ENCODE measurements at places on chromosomes 1 and 21. TPM values are rescaled to one million over a fixed set of nuclear protein-coding genes. Genes with fewer than 3 reads are reported as not detected.

GJA9 gene
- not detected for total RNA-seq

DNA sequence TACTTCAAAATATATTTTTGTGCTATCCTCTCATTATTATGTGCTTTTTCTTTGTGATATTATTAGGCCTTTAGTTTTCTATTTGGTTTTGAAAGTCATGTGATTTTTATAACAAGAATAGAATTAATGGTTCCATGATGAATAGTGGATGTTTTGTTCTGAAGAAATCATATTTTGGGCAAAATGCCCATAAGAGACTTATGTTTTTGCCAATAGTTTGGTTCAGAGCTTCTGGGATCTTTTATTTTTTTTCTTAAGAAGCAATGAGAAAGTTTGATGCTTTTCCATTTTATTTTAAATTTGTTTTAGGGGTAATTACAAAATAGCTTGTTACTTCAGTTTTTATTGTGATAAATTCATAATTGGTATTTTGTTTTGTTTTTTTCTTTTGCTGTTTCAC is 49.8 kb downstream of the LYPLAL1 start:
- DNase-seq, result no peak

GRCh38 chr1:182761396-182762395 is 27.9 kb upstream of the NPL start:
- DNase-seq, result no peak

EDN2 gene
- total RNA-seq, result not detected

DNA sequence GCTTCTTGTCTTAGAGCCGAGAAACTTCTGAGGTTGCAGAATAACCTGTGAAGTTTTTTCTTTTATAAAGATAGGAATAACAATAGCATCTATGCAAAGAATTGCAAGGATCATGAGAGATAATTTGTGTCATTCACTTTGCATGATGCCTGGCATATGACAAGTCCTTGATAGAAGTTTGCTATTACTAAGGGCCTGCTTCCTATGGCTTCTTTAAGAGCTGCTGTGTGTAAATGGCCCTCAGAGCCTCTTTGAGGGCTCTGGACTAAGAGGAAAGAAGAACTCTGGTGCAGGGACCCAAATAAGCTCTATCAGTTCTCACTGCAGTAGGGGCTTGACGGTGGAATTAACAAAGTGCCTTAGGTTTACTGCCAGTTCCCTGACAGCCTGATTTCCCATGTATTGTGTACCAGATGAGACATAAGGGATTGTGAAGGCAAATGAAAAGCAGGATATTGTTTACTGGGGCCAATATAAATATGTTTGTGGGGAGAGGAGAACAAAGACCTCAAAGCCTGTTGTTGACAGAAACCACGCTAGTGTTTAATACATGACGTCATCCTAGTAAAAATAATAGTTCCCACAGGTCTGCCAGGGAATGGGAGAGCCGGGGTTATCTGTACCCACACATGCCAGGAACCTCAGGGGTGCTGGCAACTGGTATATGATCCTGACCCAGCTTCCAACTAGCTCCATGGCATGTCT is 131.2 kb upstream of the UBE2U start:
- DNase-seq, result no peak
